GM12864 (cell line): ENCODE measurements at places on chromosomes 13 and 19.

DNA sequence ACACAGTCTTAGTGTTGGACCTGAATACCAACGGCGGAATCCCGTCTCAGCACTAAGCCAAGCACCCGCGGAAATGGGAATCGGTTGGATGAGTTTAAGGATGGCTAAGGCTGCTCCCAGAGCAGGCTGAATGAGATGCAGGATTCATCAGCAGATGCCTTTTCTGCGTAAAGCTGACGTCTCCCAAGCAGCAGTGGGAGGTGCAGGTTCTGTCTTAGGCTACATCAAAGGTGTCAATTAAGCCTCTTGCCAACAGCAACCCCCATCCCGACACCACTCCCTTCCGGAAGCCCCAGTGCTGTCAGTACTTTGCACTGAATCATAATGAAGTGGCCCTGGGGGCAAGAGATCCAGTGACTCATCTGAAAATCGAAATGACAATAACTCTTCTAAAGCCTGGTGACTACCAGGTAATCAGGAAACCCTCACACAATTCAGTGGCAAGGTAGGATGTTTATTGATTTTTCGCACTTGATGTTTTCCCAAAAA lies 275.6 kb downstream of the DCLK1 start:
- DNase-seq: no peak

GRCh38 chr13:83943530-83944279 lies 61.4 kb upstream of the SLITRK1 start:
- no peak for DNase-seq

GRCh38 chr13:77460195-77460594 lies 75.3 kb upstream of the SCEL start:
- DNase-seq: no peak

DNA sequence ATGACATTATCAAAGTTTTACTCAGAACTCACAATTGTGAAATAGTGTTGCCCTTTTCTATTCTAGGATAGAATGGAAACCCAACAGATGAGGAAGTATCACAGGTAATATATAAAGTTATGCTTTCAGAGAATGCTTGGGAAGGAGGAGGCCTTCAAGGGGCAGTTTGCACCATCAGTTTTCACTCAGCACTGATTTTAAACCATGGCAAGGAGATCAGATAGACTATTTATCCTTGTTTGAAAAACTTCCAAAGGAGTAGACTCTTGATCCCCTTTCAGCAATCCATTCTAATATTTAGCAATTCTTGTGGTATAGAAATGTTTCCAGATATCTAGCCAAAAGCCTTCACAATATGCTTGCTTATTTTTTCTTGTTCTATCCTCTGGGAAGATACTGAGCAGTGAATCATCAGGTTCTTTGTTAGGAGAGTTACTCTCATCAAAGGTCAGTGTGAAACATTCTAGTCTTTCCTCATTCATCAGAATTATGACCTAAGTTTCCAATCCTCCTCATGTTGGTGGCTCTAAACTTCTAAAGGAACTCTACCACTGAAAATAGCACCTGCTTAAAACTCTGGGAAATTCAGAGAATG lies 3.8 kb downstream of the GPC6 start:
- DNase-seq: no peak

DNA sequence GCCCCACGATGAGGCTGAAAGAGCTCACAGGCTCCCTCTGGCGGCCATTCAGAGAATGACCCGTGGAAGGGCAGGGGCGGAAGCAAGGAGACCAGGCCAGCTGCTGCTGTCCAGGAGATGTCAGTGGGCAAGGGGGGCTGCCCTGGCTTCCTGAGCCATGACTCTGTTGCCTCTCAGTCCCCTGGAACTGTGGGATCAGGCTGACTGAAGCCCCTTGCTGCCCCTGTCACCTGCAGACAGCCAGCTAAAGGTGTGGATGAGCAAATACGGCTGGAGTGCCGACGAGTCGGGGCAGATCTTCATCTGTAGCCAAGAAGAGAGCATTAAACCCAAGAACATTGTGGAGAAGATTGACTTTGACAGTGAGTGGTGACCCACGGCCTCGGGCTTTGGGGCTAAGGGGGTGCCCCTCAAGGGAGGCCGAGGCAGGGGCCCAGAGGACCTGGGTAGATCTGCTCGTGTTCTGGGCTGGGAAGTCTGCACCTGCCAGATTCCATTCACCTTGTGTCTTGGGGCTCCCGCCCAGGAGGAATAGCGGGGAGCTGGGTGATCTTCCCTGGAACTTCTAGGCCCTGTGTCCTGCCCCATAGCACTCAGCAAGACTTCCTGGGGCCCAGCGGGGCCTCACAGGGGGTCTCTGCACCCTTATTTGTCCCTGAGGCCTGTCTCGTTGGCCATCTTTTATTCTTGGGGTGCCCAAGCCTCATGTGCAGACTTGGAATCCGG lies 12.5 kb upstream of the ACTN4 start:
- DNase-seq: no peak

- DNase-seq: no peak
Observed at GRCh38 chr19:53088091-53088490, 15.1 kb downstream of the ZNF160 start.

DNA sequence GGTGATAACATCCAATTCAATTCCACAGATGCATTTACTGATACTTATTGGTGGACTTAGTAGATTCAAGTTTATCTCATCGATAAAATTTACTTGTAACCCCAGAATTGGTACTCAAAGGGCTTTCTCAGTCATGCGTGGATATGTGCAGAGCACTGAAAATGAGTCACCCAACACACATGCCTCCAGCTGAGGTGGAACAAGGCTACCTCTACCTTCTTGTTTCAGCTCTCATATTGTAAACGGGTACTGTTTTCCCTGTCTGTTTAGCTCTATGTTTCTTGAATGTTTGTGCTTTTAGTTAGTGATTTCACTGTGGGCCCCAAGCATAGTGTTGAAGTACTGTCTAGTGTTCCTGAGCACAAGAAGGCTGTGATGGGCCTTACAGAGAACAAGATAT lies 1.5 kb downstream of the LRRC63 start:
- no peak for DNase-seq

- no peak for DNase-seq
Observed at GRCh38 chr19:34504809-34505291, 23.3 kb downstream of the WTIP start.

DNA sequence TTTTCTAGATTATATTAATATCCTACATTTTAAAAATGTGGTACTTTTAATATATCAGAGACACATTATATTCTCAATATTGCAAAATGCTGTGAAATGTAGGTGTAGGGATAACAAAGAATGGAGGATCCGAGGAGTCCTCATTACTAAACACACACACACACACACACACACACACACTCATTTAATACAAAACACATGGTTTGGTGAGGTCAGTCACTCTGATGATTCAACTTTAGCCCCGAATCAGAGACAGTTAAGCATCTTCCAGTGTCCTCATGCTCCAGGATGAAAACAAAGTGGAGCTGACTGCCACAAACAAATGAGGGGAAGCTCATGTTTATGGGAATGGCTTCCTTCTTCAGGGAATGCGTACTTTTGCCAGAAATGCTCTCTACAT lies 147.5 kb downstream of the CYSLTR2 start:
- DNase-seq: no peak

GRCh38 chr19:45477713-45478453 lies 10.1 kb downstream of the FOSB start:
- DNase-seq: no peak

- no peak for DNase-seq
Observed at GRCh38 chr19:15631817-15632216, 8.9 kb upstream of the CYP4F3 start.

DNA sequence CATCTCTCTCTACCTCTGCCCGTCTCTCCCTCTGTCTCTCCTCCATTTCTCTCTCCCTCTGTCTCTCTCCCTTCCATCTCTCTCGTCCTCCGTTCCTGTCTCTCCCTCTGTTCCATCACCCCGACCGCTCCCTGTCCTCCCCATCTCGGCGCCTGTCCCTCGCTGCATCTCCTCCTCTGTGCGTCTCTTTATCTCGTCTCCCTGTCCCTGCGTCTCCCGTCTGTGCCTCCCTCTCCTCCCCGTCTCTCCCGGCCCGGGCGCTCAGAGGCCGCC lies 4.6 kb downstream of the GRIN2D start:
- DNase-seq: no peak

DNA sequence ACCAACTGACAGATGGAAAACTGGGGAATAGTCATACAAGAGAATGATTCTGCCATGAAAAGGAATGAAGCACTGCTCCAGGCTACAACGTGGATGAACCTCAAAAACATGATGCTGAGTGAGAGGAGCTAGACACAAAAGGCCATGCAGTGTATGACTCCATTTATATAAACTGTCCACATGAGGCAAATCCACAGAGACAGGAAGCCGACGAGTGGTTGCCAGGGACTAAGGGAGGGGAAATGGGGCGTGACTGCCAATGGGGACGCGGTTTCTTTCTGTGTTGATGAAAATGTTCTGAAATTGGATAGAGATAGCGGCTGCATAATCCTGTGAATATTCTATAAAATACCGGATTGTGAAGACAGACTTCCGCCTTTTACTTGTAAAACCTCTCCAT lies 10.2 kb downstream of the SMIM7 start:
- DNase-seq: no peak
